ENCODE measurements at places on chromosomes 4 and X.
A peak's percentile ranks its signal among the peaks of the same experiment; 100 is the strongest.

- no peak for DNase-seq
Measured at GRCh38 chrX:122770581-122770980, 413.5 kb upstream of the GRIA3 start.

- no peak for DNase-seq
Measured at GRCh38 chrX:82765811-82766210, 742.3 kb upstream of the POU3F4 start.

DNA sequence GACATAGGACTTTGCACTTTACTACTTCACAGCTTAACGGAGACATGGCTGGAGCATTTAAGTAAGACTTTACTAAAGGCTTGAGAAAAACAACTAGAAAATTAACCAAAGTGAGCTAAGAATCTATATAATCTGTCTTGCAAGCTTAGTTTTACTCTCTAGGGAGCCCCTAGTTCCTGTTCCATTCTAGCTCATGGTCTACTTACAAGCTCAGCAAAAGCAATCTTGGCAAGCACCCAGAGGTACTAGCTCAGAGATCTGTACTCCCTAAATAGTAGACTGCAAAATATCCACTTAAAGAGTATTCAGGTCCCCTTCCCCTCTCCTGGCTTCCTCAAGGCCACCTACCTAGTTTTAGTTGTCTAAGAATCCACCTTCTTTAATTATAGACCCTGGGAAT is 469.0 kb downstream of the IDS start:
- DNase-seq: no peak

GRCh38 chr4:6548201-6548881 is 26.6 kb upstream of the MAN2B2 start:
- DNase-seq: no peak

GRCh38 chr4:68987007-68987406 is 35.4 kb upstream of the UGT2A3 start:
- DNase-seq: no peak

DNA sequence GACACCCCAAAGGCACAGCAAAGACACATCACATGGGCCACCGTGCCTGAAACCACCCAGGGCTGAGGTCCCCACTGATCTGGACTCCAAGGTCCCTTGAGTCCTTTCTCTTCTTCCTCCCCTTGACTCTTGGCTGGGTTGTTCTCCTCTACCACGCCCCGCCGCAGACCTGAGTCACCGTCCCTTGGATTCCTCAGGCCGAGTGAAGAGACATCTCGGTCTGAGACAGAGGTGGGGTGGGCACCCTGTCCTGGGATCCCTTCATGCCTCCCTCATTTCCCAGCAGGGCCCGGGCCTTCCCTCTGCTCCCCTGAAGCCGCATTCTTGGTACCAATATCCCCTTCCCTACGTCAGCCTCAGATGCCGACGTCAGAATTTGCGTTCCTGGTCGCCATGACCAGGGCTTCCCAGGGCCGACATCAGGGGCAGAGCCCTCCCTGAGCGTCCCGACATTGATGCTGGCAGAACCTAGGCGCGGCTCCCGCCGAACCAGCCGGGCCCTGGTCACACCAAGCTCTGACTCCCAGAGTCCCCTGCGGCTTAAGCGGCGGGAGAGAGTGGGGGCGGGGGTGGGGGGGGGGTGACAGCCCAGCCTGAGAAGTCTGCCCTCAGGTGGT is 498 bp downstream of the MAGEA10 start:
- DNase-seq: no peak

GRCh38 chr4:14877246-14878225 is 124.7 kb upstream of the CPEB2 start:
- no peak for DNase-seq

GRCh38 chrX:38112566-38112965 is 106.2 kb downstream of the SYTL5 start:
- DNase-seq: no peak

GRCh38 chr4:106584337-106584989 is 215.9 kb upstream of the GIMD1 start:
- DNase-seq: no peak

DNA sequence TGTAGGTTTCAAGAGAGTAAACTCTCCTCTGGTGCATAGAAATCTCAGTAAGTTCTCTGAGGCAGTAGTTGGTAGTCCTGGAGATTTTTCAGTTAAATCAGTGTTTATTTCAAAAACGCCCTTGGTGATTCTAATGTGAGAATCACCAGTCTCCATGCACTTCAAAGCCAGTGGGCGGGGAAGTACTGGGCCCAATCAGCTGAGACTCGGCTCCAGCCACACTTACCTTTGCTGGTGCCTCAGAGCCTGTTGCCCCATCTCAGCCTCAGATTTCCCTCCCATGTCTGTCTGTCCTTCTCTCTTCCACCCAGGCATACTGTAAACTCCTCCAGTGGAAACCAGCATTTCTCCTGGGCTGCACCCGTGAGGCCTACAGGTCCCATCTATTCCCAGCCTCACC is 7.4 kb upstream of the MGST2 start:
- DNase-seq: no peak

DNA sequence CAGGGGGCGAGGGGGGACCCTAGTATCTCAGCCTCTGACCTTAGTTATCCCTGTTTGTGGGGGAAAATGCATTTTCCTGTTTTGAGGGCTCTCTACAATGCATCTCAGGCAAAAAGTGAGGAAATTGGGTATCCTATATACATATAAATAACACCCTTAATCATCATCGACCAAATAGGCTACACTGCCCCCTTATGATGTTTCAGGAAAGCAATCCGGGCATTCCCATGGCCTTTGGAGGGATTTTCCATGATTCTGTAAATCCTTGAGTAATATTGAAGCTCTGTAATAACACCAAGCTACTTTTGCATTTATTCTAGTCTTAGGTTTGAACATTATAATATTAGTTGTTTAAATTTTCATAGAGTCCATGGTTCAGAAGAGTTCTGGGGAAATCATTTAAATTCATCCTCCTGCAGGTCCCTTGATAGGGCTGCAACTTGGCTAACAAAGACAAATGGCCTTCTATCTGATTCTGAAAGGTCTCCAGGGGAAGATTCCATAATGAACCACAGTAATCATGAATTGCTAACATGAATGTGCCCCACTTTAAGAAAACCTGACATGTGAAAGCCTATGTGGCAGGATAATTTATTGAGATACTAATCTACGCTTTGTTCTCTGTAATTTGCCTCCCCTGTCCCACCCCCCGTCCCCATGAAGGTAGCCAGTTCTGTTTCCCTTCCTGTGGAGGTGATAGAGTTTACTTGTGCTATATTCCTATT is 91.5 kb upstream of the SCOC start:
- DNase-seq: no peak

DNA sequence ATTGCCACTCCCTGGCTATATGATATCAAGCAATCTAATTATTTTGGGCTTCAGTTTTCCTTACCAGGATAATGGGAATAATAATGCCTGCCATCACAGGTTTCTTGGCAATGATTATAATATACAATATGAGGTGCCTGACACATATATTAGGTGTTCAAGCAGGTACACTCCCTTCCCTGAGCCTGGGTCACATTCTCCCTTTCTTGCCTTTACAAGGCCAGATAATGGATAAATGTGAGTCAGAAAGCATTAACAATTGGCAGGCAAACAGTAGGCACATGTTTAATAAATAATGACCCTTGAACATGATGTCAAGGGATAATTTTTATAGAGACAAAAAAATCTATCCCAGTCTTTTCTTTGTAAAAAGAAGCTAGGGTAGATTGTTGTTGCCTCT is 17.2 kb downstream of the NDP start:
- DNase-seq: no peak

- DNase-seq: no peak
Measured at GRCh38 chrX:48829016-48829735, 2.9 kb downstream of the ERAS start.

GRCh38 chr4:8737075-8737474 is 134.6 kb downstream of the HMX1 start:
- peak; percentile 72 for DNase-seq

- DNase-seq: no peak
Measured at GRCh38 chrX:95764972-95765451, 919.6 kb upstream of the DIAPH2 start.

- DNase-seq: peak; percentile 87
Measured at GRCh38 chr4:52051615-52052474, 741 bp downstream of the SPATA18 start.

DNA sequence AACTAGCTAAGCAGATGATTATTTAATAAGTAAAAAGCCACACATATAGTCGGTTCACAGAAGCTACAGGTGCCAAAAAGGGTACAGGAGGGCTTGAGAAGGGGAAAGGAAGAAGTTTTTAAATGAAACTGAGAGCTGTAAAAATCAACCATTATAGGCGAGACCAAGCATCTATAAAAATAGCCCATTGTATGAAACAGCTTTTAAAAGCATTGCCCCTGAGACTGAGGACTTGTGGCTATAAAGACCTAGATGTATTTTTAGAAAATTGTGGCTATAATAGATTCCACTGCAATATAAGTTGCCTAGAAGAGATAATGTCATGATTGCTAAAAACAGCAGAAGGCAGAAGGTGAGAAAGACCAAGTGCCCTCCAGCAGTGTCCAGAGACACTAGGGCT is 15.0 kb upstream of the TTC29 start:
- no peak for DNase-seq

GRCh38 chr4:40437741-40438383 is 102.7 kb downstream of the CHRNA9 start:
- peak; percentile 82 for DNase-seq

GRCh38 chr4:55731959-55732358 is 87.6 kb upstream of the EXOC1L start:
- no peak for DNase-seq

GRCh38 chr4:22019676-22020075 is 71.1 kb upstream of the KCNIP4 start:
- no peak for DNase-seq

- no peak for DNase-seq
Measured at GRCh38 chr4:100582146-100582545, 64.3 kb upstream of the EMCN start.

DNA sequence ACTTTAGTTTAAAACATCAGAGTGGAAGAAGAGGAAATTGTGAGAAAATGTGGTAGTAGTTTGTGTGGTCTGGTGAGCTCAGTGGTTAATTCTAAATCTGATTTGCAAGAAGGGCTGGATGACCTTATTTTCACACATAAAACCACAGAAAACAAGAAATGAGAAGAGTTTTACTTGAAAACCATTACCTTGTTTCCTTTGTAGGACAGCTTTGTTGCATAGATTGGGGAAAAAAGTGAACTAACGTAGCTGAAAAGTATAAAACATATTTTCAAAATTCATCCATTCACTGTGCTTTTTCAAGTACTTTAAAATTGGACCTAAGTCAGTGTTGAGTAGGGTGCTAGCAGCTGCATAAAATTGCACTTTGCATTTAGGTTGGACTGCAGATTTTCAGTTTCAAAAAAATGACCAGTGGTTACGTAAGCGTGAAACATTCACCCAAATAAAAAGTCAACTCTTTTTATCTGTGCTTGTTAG is 211.3 kb downstream of the ARHGAP10 start:
- DNase-seq: no peak

- no peak for DNase-seq
Measured at GRCh38 chr4:76072760-76073159, 1.7 kb upstream of the ART3 start.

DNA sequence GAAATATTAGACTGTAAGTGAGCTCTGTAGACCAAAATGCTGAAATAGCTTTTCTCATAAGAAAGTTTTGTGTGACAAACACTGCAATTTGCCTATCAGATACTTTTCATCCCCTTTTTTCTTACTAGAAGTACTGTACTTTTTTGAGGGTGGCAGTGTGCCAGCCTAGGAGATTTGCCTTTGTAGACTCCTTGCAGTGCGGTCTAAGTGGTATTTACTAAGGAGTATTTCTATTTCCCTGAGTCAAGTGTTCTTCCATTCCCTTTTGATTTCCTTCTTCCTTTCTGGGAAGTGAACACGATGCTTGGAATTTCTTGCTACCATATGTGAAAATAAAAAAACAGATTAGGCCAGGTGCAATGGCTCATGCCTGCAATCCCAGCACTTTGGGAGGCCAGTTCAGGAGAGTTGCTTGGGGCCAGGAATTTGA is 34.6 kb downstream of the PDLIM5 start:
- no peak for DNase-seq

GRCh38 chr4:67549123-67549522 is 3.8 kb upstream of the CENPC start:
- no peak for DNase-seq

GRCh38 chr4:156377036-156377710 is 423.5 kb upstream of the CTSO start:
- no peak for DNase-seq

DNA sequence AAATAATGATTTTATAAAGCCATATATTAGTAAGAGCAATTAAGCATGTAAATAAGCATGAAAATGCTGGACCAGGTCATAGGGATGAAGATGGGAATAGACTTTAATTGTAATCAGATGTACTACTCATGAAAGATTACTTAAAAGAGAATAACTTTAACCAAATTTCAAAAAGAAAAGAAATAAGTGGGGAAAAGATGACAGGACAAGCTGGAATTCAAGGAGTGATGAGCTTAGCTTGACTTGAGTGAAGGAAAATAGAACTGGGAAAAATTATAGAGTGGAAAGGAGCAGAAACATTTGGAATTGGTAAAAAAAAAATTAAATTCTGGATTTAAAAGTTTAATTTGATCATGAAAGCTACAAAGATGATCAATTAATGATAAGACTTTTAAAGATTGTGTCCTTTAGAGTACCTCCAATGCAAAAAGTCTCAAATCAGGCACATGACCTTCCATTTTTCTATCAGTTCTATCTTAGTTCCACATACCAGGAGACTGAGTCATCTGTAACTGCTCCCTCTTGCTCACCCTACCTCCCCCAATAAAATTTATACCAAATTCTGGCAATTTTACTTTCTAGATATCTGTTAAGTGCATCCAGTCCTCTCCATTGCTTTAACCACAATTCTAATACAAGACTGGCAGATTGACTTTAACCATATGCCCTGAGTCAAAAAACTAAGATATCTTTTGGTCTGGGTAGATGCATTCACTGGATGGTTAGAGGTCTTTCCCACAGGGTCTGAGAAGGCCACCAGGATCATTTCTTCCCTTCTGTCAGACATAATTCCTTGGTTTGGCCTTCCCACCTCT is 56.4 kb upstream of the SLIT2 start:
- DNase-seq: no peak

DNA sequence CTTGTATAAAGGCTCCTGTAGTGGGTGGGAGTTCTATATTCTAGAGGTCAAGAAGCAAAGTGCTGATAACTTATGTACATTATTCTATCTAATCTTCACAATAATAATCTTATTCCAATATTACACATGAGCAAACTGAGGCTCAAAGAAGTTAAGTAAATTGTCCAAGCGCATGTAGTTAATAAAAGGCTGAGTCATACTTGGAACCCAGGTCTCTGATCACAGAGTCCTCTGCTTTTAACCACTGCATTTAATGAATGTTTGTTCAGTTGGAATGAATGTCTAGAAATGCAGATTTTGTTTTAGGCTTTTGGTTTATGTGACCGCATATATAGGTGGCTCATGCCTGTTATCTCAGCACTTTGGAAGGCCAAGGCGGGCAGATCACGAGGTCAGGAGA is 88.4 kb upstream of the PAQR3 start:
- no peak for DNase-seq

GRCh38 chr4:56701644-56702043 is 20.5 kb upstream of the HOPX start:
- no peak for DNase-seq

All from posterior vena cava (tissue), 2 donors.